ENCODE measurements at places on chromosomes 7 and 10.
A peak's percentile ranks its signal among the peaks of the same experiment; 100 is the strongest.

DNA sequence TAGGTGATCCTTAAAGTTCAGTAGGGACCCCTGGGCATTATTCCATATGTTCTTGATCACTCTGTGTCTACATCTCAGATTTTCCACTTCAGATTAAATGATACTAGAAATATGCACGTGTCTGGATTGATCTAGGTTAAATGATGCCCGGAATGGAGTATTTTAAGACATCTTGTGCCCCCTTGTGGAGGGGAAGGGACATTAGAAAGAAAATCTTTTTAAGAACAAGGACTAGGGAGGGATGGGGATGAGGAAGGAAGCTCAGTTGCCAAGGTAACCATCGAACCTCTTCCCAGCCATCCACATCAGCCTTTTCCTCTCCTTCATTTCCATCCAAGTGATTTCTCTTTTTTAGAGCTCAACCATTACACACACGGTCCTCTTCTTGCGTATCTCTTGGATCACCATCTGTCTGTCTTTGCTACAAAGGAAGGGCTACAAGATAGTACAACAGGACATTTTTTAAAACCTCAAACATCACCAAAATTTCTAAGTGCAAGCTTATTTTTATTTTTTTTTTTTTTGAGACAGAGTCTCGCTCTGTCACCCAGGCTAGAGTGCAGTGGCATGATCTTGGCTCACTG lies 40.5 kb downstream of the PRSS2 start:
- DNase-seq = peak; percentile 39

DNA sequence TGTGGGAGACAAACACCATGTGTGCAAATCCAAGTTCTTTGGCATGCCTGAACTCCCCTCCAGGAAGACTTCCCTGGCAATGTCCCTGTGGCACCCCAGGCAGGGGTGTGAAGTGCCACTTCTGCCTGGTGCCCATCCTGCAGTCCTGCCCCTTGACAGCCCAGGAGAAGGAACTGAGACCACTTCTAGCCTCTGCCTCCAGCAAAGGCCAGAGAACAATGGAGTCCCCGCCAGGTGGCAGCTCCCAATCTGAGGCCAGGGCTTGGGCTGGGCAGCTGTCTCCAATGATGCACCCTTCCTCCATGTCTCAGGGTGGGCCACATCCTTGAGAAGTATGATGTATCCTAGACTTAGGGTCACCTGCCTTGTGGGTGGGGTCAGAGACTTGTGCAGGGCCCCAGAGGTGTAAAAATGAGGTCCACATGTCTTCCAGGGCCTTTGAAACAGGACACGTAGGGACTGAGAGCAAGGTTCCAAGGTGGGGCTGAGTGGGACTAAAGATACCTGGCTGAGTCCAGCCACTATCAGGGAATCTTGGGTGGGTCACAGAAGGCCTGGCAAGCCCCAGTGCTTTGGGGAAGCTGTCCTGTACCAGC lies 5.5 kb downstream of the FXYD4 start:
- DNase-seq = no peak

DNA sequence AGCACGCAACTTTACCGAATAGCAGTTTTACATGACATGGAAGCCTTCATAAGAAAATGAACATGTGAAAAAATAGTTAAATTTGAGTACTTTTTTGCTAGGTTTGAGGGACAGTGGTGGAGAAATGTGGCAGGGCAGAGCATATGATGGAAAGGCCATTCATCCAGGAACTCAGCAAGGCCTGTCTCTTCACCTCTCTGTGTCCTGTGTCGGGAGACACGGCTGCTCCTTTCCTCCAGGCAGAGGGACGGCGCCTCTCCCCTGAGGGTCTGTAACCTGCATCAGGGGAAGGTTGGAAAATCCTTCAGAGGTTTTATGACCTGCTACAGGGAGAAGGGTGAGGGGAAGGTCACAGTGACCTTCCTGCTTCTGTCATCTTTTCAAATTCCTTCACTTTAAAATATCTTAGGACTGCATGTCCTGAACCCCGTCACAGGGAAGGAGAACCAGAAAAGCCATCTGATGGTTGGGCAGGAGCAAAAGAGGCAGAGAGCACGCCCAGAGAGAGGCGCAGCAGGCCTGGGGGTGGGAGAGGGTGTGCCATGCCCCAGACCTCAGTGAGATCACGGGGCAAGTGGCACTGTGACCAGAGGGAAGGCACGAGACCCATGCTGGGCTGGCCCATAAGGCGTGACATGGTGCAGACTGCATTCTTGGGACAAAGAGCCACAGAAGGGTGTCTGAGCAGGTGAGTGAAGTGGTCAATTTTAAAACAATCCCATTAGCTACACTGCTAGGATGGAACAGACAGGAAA lies 44.0 kb downstream of the GSDME start:
- no peak for DNase-seq

GRCh38 chr10:122127943-122128342 lies 139.0 kb downstream of the TACC2 start:
- no peak for DNase-seq

- no peak for DNase-seq
Measured at GRCh38 chr7:151503902-151504714, 15.6 kb downstream of the RHEB start.

DNA sequence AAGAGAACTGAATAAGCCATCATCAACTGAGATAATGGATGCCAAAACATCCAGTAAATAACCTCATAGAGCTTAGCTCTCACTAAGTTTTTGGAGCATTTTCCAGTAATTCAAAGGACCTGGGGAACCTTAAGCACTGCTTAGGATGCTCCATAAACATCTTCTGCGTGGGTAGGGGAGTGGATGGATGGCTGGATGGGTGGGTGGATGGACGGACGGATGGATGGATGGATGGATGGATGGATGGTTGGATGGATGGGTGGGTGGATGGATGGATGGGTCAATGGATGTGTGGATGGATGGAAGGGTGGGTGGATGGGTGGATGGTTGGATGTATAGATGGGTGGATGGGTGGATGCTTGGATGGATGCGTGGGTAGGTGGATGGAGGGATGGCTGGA lies 9.0 kb downstream of the CYP2E1 start:
- no peak for DNase-seq

GRCh38 chr10:61286686-61287085 lies 166.5 kb downstream of the TMEM26 start:
- DNase-seq = no peak

GRCh38 chr7:39016609-39017008 lies 38.9 kb downstream of the POU6F2 start:
- DNase-seq = no peak

- DNase-seq = no peak
Measured at GRCh38 chr10:4337563-4337962, 488.4 kb upstream of the AKR1E2 start.

DNA sequence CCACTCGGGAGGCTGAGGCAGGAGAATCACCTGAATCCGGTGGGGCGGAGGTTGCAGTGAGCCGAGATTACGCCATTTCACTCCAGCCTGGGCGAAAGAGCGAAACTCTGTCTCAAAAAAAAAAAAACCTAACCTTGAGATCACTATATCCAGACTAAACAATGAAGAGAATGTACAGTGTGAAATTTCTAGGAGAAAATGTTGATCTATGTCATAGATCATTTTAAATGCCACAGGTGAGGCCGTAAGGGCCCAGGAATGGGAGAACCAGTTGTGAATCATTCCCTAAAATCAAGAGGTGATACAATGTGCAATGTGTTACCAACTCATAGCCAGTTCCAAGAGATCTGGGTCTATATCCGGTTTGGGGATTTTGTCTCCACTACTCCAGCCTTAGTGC lies 158.0 kb downstream of the CACNB2 start:
- no peak for DNase-seq

- DNase-seq = no peak
Measured at GRCh38 chr10:72927485-72927884, 27.1 kb downstream of the PLA2G12B start.

- DNase-seq = peak; percentile 69
Measured at GRCh38 chr7:142412551-142413193, 154.8 kb upstream of the PRSS58 start.

- no peak for DNase-seq
Measured at GRCh38 chr7:122454776-122455507, 150.4 kb upstream of the FEZF1 start.

DNA sequence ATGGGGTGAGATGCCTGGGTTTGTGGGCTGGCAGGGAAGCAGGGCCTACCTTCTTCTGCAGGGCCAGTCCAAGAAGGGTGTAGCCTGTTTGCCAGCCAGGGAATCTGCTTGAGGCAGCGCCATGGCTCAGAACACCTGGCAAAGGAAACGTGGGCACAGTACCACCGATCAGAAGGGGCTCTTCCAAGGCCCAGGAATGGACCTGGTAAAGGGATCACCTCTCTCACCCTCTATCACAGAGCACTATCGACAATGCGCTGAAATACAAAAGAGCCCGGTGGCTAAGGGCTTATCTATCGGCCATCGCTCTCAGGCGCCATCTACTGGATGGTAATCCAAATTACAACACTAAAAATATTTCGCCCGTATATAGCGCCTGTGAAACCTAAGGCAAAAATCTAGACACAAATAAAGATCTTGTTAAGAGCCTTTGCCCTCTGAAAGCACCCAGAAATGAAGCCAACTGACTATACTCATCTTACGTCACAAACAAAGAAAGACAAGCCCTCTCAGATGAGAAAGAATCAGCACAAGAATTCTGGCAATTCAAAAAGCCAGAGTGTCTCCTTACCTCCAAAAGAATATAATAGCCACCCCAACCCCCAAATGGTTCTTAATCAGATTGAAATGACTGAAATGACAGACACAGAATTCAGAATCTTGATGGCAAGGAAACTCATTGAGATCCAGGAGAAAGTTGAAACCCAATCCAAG lies 217.8 kb upstream of the HPS1 start:
- DNase-seq = peak; percentile 47

DNA sequence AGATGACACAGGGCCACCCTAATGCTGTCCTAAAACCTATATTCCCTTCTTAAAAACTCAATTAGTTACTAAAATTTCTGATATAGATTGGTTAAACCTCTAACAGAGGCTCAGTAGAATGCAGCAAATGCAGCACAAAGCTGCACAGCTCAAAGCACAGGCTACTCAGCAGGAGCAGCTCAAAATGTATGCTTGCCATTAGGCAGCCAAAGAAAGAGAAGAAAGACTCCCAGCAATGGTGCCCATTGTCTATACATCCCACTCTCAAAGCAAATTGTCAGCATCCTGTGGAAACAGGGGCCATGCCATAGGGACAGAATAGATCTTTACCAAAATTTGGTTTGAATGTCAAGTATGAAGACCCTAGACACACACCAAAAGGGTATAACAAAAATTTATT lies 73.5 kb downstream of the TFPI2 start:
- no peak for DNase-seq

GRCh38 chr10:20608503-20608902 lies 288.6 kb downstream of the NEBL start:
- no peak for DNase-seq

DNA sequence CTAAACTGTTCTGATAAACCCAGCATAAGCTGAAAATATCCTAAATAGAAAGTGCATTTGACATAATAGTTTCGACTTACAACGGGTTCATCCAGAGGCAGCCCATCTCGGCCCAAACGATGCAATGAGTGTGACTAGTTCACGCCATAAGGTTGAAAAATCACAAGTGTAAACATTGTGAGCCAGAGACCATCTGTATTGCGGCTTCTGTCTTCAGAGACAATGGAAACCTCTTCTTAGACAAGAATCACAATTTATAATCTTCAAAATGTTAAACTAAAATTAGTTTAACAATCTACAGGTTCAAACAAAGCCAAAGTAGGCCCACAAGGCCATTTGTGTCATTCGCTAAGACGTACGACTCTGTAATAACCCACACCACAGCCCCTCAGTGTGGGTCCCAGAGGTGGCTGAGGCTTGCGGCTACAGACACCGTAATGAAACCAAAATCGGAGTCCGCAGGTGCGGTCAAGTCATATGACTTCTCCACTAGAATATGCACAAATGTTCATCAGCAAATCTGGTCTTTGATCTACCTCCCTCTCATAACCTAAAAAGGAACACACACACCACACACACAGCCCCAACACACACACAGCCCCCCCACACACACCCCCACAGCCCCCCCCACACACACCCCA lies 81.8 kb downstream of the DIP2C start:
- DNase-seq = no peak

GRCh38 chr10:100734295-100735086 lies 10.9 kb upstream of the PAX2 start:
- no peak for DNase-seq

DNA sequence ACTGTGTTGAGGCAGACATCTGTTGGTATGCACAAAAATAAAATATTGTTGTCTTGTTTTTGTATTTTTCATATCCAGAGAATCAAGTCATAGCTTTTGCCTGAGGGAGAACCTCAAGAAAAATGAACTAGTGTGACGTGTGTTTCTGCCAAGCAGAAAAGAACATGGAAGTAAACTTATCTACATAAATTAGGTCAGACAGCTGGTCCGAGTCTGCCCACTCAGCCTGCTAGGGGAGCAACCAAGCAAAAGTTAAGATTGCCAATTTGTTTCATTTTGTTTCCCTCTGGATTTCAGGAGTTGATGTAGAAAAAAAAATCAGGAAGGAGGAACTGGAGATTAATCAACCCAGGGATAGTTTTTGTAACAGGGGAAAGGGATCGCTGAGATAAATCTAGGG lies 572.4 kb upstream of the LRRTM3 start:
- DNase-seq = no peak

DNA sequence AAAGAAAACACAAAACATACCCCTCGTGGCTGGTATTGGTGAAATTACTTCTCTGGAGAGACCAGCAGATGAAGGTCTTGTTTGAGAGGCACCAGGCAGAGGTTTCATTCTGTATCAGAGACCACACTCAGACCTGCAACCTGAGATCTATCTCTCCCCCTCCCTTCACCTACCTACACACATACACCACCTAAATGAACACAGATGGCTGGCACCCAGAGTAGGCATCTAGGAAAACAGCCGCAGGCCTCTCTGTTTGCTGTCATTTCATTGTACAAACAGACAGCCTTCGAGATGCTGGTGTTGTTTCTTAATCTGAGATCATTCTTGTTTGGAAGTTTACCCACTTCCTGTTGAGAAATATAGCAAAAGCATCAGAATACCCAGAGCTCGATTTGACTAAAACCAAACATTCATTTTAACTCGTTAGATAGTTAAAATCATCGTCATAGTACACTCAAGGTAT lies 173.9 kb upstream of the SLC25A13 start:
- no peak for DNase-seq

All from HCT116 (cell line).